ENCODE measurements at places on chromosomes 13 and 19.
A peak's percentile ranks its signal among the peaks of the same experiment; 100 is the strongest.

- no peak for DNase-seq
Observed at GRCh38 chr13:57030671-57031070, 110.0 kb upstream of the PRR20A start.

DNA sequence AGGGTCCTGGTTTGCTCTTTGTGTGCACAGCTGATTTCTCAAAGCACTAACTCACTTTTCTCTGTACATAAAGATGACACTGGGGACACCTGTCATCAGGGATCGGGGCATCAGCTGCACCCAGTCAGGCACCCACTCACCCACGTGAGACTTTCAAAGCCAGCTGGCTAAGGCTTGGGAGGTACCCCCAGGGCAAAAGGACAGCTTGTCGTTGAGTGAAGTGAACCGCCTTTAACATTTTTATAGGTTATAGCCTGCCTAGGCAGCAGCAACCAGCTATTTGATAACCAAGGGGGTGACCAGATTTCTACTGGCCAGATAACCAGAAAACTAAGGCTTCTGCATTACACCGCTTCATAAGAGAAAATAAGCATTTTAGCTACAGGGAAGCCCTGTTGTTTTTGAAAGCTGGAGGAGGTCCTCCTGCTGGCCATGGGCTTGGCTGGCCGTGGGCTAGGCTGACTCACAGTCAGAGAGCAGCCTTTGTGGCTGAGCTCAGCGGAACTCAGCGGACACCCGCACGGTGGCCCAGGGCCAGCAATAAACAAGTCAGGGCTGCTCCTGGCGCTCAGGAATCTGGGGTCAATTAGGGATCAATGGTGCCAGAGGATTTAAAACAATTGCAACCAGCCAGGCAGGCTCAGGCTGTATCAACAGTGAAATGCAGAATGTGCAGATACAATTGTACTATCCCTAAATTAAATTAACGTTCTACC, 57.1 kb downstream of the ALOX5AP start:
- DNase-seq, result peak; percentile 83

DNA sequence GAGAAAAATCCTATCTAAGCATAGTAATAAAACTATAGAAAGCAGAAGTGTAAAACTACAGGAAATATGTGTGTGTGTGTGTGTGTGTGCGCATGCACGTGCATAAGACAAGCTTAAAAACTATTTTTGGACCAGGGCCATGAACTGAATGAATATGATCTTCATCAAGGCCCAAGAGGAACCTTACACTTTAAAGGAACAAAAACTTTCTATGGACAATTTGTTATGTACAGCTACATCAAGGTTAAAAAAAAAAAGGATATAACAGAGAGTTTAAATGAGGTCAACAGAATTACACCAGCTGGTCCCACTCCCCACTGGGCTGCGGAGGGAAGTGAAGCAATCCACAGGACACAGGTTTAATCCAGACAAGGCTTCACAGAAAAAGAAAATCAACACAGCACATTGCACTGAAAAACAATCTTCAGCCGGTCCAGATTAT, 151.1 kb downstream of the LHFPL6 start:
- DNase-seq, result no peak

- peak; percentile 89 for DNase-seq
Observed at GRCh38 chr13:95380468-95381211, 79.4 kb upstream of the ABCC4 start.

- DNase-seq, result peak; percentile 73
Observed at GRCh38 chr19:38361633-38362075, 12.7 kb upstream of the PSMD8 start.

- no peak for DNase-seq
Observed at GRCh38 chr13:51096131-51096530, 14.9 kb downstream of the C13orf42 start.

- DNase-seq, result no peak
Observed at GRCh38 chr13:30394751-30395191, 27.5 kb upstream of the UBE2L5 start.

- no peak for DNase-seq
Observed at GRCh38 chr19:16649734-16650133, 10.2 kb downstream of the SMIM7 start.

- DNase-seq, result no peak
Observed at GRCh38 chr13:49023431-49023830, 47.7 kb downstream of the FNDC3A start.

DNA sequence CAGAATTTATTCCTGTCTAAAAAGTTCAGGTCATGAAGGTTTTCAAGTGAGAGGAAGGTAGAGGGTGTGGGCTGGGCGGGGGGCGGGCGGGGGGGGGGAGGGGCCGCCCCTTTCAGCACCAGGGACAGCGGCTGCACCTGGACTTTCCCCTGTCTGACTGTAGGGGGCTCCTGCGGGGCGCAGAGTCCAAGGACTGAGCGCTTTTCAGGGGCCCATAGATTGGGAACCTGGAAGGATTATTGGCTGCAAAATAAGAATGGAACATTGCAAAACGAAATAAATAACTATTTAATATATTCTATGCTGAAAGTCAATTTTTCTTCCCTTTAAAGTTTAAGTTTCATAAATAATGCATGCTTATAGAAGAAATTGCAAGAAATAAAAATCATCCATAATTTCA, 8.9 kb upstream of the CYP4F3 start:
- no peak for DNase-seq

GRCh38 chr19:16726916-16727315, 7.3 kb downstream of the NWD1 start:
- DNase-seq, result no peak

GRCh38 chr13:113664751-113665596, 2.0 kb upstream of the GRK1 start:
- DNase-seq, result no peak

- no peak for DNase-seq
Observed at GRCh38 chr19:50311723-50312635, 17.2 kb downstream of the KCNC3 start.

GRCh38 chr13:66489172-66489571, 741.0 kb downstream of the PCDH9 start:
- DNase-seq, result no peak

- no peak for DNase-seq
Observed at GRCh38 chr19:16019691-16020448, 56.4 kb upstream of the TPM4 start.

DNA sequence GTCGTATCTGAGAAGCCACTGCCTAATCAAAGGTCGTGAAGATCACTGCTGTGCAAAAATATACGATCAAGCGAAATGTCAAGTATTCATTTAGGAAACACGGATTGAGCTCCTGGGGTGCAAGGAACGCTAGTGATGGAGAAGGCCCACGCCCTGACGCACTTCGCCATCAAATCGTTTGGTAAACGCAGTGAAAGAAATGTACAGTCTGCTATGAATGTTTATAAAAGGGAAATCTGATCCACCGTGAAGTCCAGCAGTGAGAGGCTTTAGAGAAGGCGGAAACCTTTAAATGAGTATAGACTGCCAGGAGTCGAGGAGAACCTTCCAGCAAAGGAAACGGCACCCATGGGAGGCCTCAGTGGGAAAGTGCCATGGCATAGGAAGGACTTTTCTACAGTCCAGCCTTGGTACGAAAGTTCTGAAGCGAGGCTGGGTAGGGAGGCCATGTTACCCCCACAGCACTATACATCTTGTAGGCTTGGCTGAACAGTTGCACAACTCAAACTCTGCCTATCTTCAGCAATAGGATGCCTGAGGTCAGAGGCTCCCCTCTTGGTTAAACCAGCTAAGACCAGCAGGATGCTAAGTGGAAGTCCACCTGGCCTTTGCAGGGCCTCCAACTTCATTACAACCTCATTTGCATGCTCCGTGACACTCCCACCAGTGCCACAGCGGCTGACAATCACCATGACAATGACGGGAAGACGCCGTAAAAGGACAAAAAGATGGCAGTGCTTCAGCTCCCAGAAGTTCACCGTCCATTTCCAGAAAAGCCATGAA, 20.4 kb downstream of the PCID2 start:
- DNase-seq, result no peak

- no peak for DNase-seq
Observed at GRCh38 chr13:24194447-24194846, 33.9 kb downstream of the SPATA13 start.
